ENCODE measurements at places on chromosomes 2 and 18.

DNA sequence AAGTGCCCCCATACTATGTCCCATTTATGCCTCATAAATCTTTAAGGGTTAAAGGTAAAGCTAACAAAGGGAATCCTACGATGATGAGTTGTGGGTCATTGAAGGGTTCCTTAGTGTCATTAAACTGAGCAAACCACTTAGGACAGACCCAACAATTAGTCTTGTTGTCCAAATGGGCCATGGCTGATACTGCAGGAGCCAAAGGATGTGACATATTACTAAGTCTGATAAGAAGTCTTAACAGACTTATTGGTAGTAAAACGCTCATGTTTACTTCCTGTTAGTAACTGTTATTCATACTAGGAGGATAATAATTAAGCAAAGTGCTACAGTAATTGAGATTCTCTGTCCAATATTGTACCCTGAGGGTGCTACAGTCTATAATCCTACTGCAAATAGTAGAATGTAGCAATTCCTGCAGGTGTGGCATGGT, 96.8 kb downstream of the PTPN4 start:
- DNase-seq: no peak

- no peak for DNase-seq
Measured at GRCh38 chr2:44598330-44599119, 236.8 kb downstream of the CAMKMT start.

DNA sequence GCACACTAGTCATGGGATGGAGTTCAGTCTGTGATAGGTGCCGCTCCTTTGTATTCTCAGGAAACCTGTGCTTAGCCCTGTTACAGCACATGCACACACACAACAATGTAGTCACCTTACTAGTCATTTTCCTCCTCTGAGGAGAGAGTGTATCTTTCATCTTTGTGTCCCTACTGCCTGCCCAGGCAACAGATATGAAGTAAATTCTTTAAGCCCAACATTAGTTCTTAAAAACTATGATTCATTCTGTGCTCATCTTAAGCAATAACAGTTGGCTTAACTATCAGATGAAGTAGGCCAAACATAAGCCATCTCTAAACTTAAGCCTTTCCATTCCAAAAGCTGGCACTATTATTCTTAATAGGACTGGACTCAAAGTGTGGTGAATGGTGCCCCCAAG, 186.5 kb downstream of the LNPK start:
- no peak for DNase-seq

DNA sequence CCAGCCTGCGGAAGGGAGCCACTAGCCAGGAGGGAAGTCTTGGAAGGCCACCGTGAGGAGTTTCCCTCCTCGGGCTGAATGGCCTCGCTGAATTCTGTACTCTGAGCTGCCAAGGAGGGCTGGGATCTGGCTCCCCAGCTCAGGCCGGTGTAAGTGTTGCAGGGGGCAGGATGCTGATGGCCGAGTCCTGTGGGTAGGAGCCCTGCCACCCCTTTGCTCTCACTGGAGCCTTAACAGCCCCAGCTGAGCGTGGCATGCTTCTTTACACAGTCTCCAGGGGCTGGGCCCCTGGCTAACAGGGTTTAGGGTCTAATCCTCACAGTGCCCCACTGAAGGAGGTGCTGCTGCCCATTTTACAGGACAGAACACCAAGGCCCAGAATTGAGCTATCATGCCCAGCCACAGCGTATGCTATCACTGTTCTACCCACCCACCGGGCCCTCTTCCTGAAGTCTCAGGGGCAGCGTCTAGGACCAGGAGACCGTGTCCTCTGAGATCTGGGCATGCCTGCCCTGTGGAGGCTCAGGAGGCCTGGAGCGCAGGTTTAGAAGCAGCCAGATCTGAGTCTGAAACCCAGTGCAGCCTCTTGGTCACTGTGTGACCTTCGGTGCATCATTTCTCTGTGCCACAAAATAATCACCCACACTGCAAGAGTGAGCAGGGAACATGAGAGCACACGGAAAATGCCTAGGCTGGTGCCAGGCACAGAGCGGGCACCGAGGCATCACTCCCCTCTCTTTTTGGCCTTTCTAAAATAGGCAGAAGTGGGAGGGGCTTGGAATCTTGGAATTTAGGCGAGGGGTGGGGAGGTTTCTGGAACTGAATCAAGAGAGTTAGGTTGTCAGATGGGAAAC, 42.9 kb downstream of the TMEM37 start:
- no peak for DNase-seq

DNA sequence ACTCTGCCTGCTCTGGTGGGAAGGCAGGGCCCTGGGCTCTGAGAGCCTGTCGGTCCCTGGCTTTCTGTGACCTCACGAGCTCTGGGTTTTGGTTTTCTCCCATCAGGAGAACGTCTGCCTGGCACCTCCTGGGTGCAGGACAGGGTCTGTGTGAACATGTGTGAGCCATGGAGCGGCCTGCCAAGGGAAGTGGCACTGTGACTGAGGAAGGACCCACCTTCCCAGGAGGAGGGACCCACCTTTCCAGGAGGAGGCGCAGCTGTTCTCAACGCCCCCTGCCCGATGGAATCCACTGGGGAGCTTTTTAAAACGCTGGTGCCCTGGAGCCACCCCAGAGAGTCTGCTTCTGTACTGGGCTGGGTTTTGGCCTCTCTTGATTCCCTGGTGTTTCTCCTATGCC, 168.7 kb downstream of the GLI2 start:
- DNase-seq: no peak

DNA sequence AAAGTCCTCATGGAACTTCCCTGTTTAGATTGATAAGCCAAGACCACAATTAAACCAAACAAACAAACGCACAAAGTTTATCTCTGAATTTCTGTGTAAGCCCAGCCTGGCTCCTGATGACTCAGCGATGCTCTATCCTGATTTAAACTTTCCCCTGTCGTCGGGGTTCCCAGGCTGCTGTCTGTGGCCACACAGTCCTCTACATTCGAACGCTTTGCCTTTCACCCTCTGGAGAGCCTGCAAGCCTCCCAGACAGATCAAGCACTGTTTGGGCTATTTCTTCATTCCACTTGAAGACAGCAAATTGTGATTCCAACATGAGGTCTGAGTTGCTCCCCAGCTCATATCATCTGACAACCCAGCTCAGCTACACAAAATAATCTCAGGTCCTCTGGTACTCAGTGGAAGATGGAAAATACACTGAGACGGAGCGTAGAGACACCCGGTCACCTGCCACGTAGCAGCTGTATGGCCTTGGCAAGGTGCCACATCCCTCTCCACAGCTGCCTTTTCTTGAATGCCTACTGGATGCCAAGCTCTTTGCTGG, 51.2 kb downstream of the CYRIA start:
- DNase-seq: no peak

DNA sequence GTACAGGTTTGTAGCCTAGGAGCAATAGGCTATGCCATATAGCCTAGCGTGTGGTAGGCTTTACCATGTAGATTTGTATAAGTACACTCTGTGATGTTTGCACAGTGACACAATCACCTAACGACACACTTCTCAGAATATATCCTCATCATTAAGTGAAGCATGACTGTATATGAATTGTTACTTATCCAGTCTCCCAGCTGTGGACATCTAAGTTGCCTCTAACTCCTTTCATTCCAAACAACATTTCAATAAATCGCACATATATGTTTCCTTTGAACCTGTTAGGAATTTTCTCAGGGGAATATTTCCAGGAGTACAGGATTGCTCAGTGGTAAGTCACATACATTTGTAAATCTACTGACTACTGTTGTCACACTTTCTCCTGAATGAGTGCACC, 90.0 kb downstream of the ARHGAP15 start:
- no peak for DNase-seq

DNA sequence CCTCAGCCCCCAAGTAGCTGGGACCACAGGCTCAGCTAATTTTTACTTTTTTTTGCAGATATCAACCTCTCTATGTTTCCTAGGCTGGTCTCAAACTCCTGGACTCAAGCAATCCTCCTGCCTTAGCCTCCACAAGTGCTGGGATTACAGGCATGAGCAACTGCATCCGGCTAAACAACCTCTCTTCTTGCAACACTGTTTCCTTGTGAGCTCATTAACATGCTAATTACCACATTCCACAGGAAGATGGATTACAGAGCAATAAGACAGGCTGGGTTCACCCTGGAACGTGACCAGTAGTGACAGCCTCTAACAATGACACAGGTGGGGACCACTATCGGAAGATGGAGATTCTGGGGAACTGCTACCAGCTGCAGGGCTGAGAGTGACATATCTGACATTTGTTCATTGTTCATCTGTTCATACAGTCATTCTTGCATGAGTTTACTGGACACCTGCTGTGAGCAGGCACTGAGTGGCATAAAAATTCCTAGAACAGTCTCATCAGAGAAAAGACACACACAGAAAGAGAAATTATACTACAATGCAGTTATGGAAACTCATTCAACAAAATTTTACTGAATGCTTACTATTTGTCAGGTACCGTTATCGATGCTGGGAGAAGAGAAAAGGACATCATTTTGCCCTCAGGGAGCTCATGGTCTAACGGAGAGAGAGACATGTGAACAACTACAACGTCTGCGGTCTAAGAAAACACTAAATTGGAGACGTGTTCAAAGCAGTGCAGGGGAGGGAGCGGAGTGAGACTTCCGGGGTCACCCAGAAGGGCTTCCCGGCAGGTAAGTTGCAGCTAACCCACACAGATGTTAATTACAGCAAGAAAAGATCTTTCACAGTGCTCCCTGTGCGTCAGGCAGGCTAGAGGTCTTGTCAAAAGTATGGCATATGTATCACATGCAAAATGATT, 37.6 kb downstream of the PROC start:
- no peak for DNase-seq

- no peak for DNase-seq
Measured at GRCh38 chr2:232587512-232587911, 37.0 kb downstream of the EIF4E2 start.

GRCh38 chr2:207762146-207762545, 7.6 kb downstream of the FZD5 start:
- no peak for DNase-seq
